ENCODE measurements at places on chromosomes 12 and 14. TPM values are rescaled to one million over a fixed set of nuclear protein-coding genes. Genes with fewer than 3 reads are reported as not detected.

- DNase-seq: no peak
Measured at GRCh38 chr12:56160193-56160763, 2.1 kb downstream of the MYL6 start.

GRCh38 chr12:15151161-15152091, 69.8 kb downstream of the RERG start:
- peak; percentile 73 for DNase-seq

- no peak for DNase-seq
Measured at GRCh38 chr12:104136577-104136976, 1.4 kb downstream of the NFYB start.

GRCh38 chr14:101055106-101055662, 151.7 kb upstream of the RTL1 start:
- no peak for DNase-seq

- no peak for DNase-seq
Measured at GRCh38 chr12:48122065-48122834, 3.1 kb downstream of the PFKM start.

DNA sequence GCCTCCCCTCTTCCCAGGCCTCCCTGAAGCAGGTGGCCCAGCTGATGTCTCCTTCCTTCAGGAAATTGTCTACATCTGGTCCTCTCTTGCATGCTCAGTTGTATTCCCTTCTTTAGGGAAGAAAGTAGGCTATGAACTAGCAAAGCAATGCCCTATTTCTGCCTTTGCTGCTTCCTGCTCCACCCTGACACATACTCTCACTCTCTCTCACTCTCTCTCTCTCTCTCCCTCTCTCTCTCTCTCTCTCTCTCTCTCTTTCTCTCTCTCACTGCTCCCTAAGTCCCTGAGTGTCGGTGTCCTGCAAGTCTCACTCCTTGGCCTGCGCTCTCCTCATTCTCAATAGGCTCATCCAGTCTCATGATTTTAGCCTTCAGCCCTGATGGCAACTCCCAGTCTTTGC, 19.4 kb upstream of the PARP11 start:
- DNase-seq: no peak

- DNase-seq: no peak
Measured at GRCh38 chr14:37992499-37992898, 215.2 kb upstream of the SSTR1 start.

- DNase-seq: no peak
Measured at GRCh38 chr14:66069036-66069435, 417.1 kb upstream of the CCDC196 start.

IFNG-AS1 gene
- not detected for polyA plus RNA-seq

CPNE6 gene
- not detected for polyA plus RNA-seq

RPS6KA5 gene
- polyA plus RNA-seq: 1.1 TPM

CIT gene
- polyA plus RNA-seq: 5.0 TPM

GRCh38 chr14:24339284-24340151, at the start of gene RIPK3:
RIPK3 (minus strand) TSS chr14:24339991; CDS start chr14:24339826, 165 bp downstream.
- peak; percentile 38 for DNase-seq

DNA sequence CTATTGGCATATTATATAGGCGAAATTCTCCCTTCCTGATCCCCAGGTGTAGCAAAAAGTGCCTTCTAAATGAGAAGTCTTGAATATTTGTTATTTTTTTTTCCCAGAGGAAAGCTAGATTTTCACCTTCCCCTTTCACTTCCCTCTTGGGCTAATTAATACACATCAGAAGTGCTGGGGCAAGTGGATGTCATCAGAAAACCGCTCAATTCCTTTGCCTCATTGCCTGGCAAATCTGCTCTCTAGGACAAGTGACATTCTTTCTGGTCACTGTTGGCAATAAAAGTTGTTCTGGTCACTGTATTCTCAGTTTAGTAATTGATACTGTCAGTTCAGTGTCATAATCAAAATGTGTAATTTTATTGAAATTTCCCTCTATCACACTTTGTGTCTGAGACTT, 174.5 kb downstream of the ETNK1 start:
- DNase-seq: no peak

HEBP1 gene
- polyA plus RNA-seq: 59.1 TPM

DNA sequence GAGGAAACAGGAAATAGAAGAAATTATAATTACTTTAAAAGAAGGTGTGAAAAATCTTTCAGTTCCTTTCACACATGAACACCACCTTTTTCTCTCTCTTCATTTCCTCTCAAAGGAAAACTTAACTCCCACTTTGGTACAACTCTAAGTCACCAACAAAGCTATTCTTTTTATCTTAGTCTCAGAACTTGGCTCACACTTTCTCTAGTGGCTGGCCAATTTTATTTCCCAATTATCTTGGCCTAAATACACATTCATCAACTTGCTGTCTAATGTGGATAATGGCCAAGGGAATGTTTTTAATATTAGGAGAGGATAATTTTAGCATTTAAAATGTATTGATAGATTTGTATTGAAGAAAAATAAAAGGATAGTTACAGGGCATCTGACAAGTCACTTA, 64.5 kb upstream of the NAV3 start:
- DNase-seq: peak; percentile 72

GRCh38 chr12:94678379-94678778, 28.0 kb upstream of the TMCC3 start:
- no peak for DNase-seq

DNA sequence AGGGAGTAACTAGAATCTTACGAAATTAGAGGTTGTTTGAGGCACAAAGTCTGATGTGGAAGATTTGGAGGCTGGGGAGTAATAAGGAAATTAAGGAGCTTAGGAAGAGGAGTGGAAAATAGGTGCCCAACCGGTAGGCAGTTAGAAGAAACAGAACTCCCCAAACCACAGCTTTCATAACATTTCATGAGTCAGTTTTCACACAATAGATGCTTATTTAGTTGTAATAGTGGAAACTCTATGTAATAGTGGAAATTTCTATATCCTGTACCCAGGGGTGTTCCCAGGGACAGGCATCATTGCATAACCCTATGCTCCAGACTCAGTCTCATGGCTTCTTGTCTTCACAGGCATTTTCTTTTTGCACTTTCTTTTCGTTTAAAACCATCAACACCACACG, 8.3 kb downstream of the C3AR1 start:
- no peak for DNase-seq

- peak; percentile 15 for DNase-seq
Measured at GRCh38 chr14:83470466-83470865, 1936.8 kb upstream of the SEL1L start.

- no peak for DNase-seq
Measured at GRCh38 chr12:95549392-95550084, 1.7 kb downstream of the USP44 start.

- peak; percentile 82 for DNase-seq
Measured at GRCh38 chr12:139585-139984, 73.0 kb downstream of the IQSEC3 start.

KCNK13 gene
- polyA plus RNA-seq: 0.76 TPM

DBX2 gene
- 0.01 TPM for polyA plus RNA-seq

GRCh38 chr12:111161898-111162297, 207.0 kb downstream of the PHETA1 start:
- DNase-seq: no peak

DNA sequence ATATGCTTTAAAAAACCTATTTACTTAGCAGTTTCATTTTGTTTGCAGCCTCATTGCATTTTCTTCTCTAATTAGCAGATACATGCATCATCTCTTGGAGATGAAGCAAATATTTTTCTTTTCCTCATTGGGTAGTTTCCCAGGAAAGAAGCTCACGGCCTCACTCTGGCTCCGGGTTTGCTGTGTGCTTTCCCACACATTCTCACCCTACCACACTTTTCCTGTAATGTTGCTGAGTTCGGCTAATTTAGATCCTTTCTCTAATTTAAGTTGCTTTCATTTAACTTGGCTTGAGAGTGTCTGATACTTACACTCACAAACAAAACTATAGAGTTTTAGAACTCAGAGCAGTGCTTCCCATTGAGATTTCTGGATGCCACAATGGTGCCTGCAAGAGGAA, 928.2 kb downstream of the NRXN3 start:
- DNase-seq: no peak

DNA sequence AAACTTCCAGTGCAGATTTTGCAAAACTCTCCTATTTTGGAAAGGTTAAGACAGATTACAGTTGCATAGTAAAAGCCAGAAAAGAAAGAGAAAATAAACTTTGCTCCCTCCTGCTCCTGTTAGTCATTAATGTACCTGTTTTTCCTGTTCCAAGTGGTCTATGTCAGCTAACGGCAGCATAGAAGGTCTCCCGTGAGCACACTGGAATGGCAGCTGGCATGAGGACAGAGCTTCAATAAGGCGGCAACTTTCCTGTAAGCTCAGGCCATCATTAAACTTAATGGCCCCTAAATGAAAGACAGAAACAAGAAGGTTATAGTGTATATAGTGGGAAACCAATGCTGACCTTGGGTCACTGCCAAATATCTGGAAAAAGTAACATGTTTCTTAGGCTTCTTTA, 16.0 kb downstream of the EIF2B2 start:
- peak; percentile 31 for DNase-seq

DNA sequence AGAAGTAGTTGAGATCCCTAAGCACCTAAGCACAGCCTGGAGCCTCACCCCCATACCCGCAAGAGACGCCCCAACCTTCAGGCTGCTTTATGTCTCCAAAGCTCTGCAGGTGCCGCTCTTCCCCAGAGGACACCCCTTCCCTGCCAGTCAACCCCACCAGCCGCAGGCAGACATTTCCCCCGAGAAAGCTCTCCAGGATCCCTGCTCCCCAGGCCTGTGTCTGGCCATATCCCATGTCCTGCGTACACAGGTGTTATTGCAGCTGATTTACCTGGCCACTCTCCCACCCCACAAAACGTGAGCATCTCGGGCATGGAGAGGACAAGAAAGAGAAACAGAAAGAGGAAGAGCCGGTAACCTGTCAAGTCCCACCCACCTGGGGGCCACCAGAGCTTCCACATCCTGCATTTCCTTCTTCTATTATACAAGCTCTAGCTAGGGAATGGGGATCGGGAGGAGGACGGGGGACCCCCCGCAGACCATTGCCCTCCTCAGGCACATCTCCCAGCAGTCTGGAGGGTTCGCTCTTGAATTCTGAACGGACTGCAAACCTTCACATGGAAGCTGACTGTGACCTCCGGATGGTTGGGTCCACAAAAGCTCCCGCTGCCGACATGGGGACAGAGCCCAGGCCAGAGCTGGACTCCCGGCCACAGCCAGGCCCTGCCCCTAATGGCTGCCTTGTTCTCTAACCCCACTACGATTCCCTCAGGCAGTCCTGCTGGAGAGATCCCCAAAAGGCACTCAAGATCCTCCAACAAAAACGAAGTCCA, 17.6 kb downstream of the CCDC88C start:
- DNase-seq: no peak

DNA sequence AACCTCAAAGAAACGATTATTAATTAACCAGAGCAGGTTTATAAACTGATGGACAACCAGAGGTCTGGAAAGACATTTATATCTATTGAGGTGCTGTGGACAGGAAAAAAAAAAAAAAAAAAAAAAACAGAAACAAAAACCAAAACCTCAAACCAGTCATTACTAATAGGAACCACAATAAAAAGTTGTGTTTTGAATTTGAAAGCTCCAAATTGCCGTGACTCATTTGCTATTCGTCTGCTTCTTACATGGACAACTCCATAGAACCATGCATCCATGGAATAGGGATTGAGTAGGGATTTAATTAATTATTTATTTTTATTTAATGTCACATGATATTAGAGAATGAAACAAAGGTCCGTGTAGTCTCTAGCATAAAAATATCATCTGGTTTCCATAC, 134.1 kb upstream of the SSTR1 start:
- DNase-seq: no peak

DAO gene
- polyA plus RNA-seq: 0.08 TPM

GRCh38 chr12:49028666-49029275, 10.2 kb upstream of the PRKAG1 start:
- DNase-seq: no peak

- no peak for DNase-seq
Measured at GRCh38 chr14:23209651-23210423, 26.4 kb upstream of the SLC7A8 start.

GRCh38 chr14:66038618-66039017, 447.6 kb upstream of the CCDC196 start:
- DNase-seq: peak; percentile 64

DNA sequence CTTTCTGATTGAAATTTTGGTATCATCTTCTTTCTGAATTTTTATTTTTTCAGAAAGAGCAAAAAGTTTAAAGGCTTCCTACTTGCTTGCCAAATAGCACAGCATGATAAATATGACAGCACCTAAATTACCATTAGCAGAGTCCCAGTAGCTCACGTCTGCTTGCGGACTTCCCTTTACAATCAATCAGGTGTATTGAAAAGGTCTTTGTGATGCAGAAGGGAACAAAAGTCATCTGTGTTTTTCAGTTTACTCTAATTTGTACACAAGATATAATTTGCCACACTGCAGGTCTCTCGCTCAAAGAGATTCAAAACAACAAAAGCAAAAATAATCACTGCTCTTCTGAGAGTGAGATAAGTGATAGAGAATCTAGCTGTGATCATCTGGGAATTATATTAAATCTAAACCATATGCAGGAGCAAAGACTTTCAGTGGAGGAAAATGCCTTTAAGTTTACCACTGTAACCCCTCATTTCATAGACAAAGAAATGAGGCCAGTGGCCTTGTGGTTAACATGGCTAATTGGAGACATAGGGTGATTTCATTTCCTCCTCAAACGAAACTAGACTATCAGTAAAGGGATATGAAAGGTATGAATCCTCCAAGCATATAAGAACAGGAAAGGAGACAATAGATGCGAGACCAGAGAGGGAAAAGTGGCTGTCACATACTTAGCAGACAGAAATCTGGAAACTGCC, 240.8 kb upstream of the TMPO start:
- DNase-seq: no peak

LRRC10 gene
- not detected for polyA plus RNA-seq

DNA sequence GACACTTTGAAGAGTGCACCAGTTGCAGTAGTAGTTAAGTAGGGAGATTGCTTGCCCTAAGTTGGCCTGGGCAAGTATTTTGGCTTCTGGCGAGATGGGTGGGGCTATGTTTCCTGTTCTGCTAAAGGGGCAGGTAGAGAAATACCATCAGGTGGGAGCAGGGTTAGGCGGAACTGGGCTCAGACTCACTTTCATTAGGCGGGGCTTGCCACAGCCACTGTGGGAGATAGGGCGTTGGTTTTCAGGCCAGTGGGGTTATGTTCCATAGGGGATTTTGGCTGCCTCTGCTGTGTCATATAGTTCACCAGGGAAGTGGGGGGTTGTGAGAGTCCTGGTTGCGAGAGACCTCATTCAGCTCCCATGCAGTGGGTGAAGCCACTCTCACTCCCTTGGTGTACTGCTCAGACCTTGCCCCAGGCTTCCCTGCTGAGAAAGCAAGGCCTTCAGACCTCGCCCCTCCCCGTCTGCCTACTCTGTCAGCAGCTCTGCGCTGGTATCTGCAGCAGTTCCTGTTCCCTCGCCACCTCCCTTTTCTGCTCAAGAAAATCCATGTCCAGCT, 43.3 kb downstream of the AEBP2 start:
- DNase-seq: no peak

GRCh38 chr14:73323896-73324399, 86.6 kb downstream of the PAPLN start:
- no peak for DNase-seq

Data from lung (tissue), 17 donors.